ENCODE measurements at places on chromosomes 7 and 10. TPM values are rescaled to one million over a fixed set of nuclear protein-coding genes. Genes with fewer than 3 reads are reported as not detected.

DNA sequence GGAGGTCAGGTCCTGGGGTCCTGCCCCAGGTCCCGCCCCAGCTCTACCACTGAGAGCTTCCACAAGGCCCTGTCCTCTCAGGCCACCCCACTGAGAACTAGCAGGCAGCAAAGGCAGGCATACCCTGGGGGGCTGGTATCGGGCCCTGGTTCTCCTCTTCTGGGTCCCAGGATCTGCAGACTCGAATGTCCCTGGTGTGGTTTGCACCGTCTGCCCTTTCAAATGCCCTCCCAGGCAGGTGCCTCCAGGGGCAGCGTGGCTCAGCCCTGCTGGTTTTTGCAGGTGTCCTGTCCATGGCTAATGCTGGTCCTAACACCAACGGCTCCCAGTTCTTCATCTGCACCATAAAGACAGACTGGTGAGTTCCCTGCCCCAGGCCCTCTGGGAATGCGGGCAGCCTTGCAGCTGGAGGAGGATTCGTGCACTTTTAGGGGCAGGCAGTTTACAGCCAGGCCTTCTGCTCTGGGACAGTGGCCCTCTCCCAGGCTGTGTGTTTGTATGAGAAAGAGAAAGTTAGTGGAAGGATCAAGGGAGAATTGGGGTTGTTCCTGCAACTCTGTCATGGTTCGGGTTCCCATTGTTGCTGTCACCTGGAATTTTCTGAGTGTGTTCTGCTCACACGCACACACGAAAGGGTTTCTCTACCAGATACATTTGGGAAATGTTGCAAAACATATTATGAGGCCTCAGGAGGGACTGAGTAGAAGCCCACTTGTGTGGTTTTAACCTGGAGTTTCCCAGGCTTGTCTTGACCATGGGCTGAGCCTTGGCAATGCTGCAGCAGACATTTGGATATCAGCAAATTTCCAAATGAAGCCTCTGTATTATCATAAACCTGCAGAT is 5.0 kb downstream of the PPIF start:
- no peak for DNase-seq
- peaks cover 66% of the 10 kb centered on the region for H3K36me3 ChIP-seq
- H3K27me3 ChIP-seq: no peaks in the 10 kb centered on the region
- no peak overlapping the region for H3K27ac ChIP-seq

DNA sequence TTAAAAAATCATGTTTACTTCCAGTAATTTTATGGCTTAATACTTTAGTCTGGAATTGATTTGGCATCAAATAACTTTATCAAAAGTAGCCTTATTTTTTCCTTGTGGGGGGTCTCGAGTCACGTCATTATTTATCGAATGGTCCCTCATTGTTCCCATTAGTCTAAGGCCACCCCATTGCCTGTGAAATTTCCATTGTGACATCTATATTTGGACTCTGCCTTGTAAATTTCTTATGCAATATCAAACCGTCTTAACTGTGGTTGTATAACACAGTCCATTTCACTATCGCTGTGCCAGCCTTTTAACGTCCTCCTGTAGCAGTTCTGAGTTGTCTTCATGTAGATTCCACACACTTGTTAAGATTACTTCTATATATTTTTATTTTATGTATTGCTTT is 103.9 kb upstream of the RET start:
- peaks cover 4% of the 10 kb centered on the region for H3K27me3 ChIP-seq
- no peak for DNase-seq
- H3K4me1 ChIP-seq: no peaks in the 10 kb centered on the region
- H3K4me3 ChIP-seq: no peak overlapping the region
- H3K36me3 ChIP-seq: no peaks in the 10 kb centered on the region

DNA sequence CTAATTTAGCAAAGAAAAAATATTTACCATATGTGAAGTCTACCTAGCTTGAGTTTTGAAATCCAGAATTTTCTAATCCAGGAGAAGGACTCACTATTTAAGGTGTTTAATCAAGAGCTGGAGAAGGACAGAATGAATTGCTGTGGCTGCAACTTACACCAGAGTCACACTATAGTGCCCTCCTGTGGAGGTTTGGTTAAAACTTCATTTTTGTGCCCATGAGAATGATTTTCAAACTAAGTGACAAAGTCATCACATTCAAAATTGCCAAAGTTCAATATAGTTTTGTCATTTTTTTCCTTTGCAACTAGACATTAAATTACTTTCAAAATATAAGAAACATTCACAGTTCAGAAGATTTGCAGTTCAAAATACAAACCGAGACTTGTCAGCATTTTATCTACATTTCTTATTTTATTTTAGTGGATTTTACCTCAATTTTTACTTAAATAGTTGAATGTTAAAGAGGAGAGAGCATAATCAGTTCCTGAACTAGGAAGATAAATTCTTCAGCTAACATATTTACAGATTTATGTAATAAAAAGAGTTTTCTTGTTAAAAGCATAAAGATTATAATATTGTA is 70.7 kb downstream of the CABCOCO1 start:
- peak; percentile 64 for DNase-seq
- no peak overlapping the region for H3K4me3 ChIP-seq
- no peaks in the 10 kb centered on the region for H3K36me3 ChIP-seq
- H3K27ac ChIP-seq: no peak overlapping the region
- no peaks in the 10 kb centered on the region for H3K4me1 ChIP-seq

GRCh38 chr7:638256-639011 is 88.1 kb upstream of the DNAAF5 start:
- H3K4me3 ChIP-seq: no peak overlapping the region
- H3K27me3 ChIP-seq: no peaks in the 10 kb centered on the region
- DNase-seq: no peak
- no peak overlapping the region for H3K27ac ChIP-seq
- H3K4me1 ChIP-seq: no peaks in the 10 kb centered on the region

- H3K27ac ChIP-seq: no peak overlapping the region
- H3K4me3 ChIP-seq: no peak overlapping the region
- H3K27me3 ChIP-seq: peaks cover 8% of the 10 kb centered on the region
- no peaks in the 10 kb centered on the region for H3K36me3 ChIP-seq
These were observed 2.6 kb upstream of the PCBD1 start for GRCh38 chr10:70890917-70891431.

- no peak overlapping the region for H3K27ac ChIP-seq
- 0 out of 2 replicates have a peak, but pooled peaks cover 3% of the 10 kb centered on the region for H3K36me3 ChIP-seq
- no peaks in the 10 kb centered on the region for H3K27me3 ChIP-seq
- no peak overlapping the region for H3K4me3 ChIP-seq
- H3K4me1 ChIP-seq: peaks cover 3% of the 10 kb centered on the region
These were observed 9.3 kb downstream of the KLHL7 start for GRCh38 chr7:23114896-23115295.

GRCh38 chr7:36854652-36855051 is 130.4 kb upstream of the AOAH start:
- no peaks in the 10 kb centered on the region for H3K36me3 ChIP-seq
- no peak overlapping the region for H3K27ac ChIP-seq
- no peak for DNase-seq
- H3K4me1 ChIP-seq: no peaks in the 10 kb centered on the region
- H3K4me3 ChIP-seq: no peak overlapping the region

GRCh38 chr10:50440489-50440888 is 183.3 kb downstream of the SGMS1 start:
- H3K27me3 ChIP-seq: no peaks in the 10 kb centered on the region
- H3K36me3 ChIP-seq: no peaks in the 10 kb centered on the region
- no peak overlapping the region for H3K27ac ChIP-seq
- no peak for DNase-seq
- no peaks in the 10 kb centered on the region for H3K4me1 ChIP-seq

- DNase-seq: no peak
- no peaks in the 10 kb centered on the region for H3K27me3 ChIP-seq
- no peaks in the 10 kb centered on the region for H3K36me3 ChIP-seq
These were observed 599.2 kb upstream of the PCDH15 start for GRCh38 chr10:55400075-55400849.

GRCh38 chr10:49407151-49407550 is 11.3 kb upstream of the DRGX start:
- H3K27me3 ChIP-seq: peaks cover 49% of the 10 kb centered on the region
- H3K36me3 ChIP-seq: no peaks in the 10 kb centered on the region
- H3K27ac ChIP-seq: no peak overlapping the region
- no peak for DNase-seq

GRCh38 chr7:76125560-76125959 is 76.1 kb upstream of the SRRM3 start:
- DNase-seq: peak; percentile 25
- no peaks in the 10 kb centered on the region for H3K4me1 ChIP-seq
- H3K4me3 ChIP-seq: no peak overlapping the region
- H3K27me3 ChIP-seq: no peaks in the 10 kb centered on the region
- no peak overlapping the region for H3K27ac ChIP-seq

DNA sequence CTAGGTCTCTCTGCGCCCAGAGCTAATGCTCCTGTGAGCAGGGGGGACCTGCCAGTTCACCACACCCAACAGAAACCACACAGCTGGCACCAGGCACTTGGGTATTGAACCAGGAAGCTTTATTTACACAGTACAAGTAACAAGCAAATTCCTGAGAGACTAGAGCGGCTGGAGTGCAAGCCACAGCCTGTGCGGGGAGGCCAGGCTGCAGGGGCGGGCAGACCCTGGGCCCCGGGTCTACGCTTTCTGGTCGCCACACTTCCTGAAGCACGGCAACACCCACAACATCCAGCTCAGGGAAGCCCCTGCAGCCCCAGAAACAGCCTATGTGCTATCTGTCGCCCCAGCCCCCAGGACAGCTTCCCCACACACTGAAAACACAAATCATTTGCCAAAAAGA is 125.0 kb downstream of the FAM53B start:
- H3K4me1 ChIP-seq: peaks cover 2% of the 10 kb centered on the region
- DNase-seq: peak; percentile 20
- no peaks in the 10 kb centered on the region for H3K27me3 ChIP-seq
- H3K4me3 ChIP-seq: no peak overlapping the region
- no peak overlapping the region for H3K27ac ChIP-seq

DNA sequence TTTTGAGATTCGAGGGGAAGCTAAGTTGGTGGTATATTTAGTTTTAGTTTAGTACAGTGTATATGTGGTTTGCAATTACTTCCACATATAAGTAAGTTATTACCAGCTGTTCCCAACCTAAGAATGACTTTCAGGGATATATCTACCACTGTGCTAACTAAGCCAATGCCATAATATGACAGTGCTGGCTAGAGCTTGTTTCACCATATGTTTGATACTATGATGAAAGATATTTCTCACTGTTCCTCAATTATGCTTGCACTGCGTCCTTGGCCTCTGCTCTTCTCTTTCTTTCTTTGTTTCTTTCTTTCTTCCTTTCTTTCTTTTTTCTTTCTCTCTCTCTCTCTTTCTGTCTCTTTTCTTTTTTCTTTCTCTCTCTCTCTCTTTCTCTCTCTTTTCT is 113.8 kb upstream of the SKAP2 start:
- no peaks in the 10 kb centered on the region for H3K4me1 ChIP-seq
- no peak for DNase-seq
- H3K36me3 ChIP-seq: no peaks in the 10 kb centered on the region
- peaks cover 4% of the 10 kb centered on the region for H3K27me3 ChIP-seq

DNA sequence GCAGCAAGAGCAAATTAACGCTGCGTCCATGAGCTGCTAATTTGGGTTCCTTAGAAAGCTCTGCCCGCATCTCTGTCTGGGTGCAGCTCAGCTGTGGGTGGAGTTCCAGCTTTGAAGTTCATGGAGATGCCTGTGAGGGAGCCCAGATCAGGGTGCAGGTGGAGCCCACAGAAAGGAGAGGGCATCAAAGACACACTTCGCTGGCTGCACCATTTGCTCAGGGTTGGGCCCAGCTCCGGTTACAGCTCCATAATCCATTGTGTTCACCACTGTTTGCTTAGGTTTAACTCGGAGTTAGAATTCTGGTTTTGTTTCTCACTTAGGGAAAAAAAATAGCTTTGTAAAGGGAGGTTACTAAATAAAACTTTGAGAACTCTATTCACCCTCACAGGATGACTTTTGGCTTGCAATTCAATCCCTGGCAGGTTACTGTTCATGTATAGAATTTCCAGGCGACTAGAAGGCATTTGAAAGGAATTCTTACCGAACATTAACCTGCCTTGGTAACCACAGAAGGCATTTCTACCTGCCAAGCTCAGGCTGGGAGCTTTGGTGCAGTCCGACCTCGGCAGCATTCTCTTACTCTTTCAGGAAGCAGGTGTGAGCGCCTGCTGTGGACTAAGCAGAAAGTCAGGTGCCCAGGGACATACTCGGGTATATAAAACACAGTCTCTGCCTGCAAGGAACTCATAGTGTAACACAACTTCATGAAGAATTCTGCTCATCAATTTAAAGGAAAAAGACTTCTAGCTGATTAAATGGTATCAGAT is 179.5 kb upstream of the RNF32 start:
- H3K27ac ChIP-seq: no peak overlapping the region
- no peaks in the 10 kb centered on the region for H3K36me3 ChIP-seq
- no peaks in the 10 kb centered on the region for H3K4me1 ChIP-seq
- H3K27me3 ChIP-seq: no peaks in the 10 kb centered on the region
- DNase-seq: no peak

DNA sequence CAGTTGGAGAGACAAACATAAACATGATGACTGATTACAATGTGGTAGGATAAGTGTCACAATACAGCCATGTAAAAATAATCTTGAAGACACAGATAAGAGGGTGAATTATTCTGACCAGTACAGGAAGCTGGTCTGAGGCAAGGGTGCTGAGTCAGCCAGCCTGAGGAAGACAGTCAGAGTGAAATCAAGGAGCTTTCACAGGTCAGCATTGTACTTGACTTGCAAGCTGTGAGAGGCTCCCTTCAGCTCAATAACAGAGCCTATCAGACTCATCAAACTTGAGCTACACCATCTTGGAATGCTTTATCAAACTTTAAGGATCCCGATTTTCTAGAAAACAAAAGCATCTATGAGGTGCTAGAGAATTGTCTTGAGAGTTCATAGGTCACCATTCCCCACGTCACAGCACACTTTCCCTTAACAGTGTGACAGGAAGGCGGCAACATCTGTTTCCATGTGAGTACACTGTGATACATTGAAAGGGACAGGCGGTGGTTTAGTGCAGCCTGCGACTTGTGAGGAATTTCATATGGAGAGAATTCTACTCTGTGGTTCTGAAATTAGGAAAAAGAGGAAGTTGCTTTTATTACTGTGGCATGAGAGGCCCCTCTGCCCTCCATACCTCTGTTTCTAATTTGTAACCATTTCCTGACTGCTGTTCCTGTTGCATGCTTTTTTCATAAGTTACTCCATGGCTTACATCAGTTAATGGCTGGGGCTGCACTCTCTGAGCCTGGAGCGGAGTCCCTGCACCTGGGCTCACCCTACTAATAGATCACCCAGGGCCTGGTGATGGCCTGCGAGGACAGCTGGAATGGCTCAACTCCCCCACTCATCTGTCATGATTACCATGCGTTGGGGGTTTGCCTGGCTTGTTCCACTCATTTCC is 417.1 kb downstream of the SUGCT start:
- H3K4me3 ChIP-seq: no peak overlapping the region
- H3K27ac ChIP-seq: no peak overlapping the region
- H3K4me1 ChIP-seq: peaks cover 9% of the 10 kb centered on the region
- DNase-seq: peak; percentile 88

The RAB19 gene
- total RNA-seq: not detected

The CHCHD2 gene
- total RNA-seq: 532 TPM

The SMKR1 gene
- not detected for total RNA-seq

The RPEL1 gene
- total RNA-seq: under 0.01 TPM

The GRID2IP gene
- not detected for total RNA-seq

The AGMO gene
- not detected for total RNA-seq

The CEP41 gene
- 11.1 TPM for total RNA-seq

The POR gene
- total RNA-seq: 25.5 TPM

The NME8 gene
- not detected for total RNA-seq

The UCMA gene
- not detected for total RNA-seq

The FOXI2 gene
- total RNA-seq: not detected

The LIPM gene
- total RNA-seq: not detected

Measured in IMR-90 (cell line).